ENCODE measurements at places on chromosomes 11 and 22.
A peak's percentile ranks its signal among the peaks of the same experiment; 100 is the strongest.

DNA sequence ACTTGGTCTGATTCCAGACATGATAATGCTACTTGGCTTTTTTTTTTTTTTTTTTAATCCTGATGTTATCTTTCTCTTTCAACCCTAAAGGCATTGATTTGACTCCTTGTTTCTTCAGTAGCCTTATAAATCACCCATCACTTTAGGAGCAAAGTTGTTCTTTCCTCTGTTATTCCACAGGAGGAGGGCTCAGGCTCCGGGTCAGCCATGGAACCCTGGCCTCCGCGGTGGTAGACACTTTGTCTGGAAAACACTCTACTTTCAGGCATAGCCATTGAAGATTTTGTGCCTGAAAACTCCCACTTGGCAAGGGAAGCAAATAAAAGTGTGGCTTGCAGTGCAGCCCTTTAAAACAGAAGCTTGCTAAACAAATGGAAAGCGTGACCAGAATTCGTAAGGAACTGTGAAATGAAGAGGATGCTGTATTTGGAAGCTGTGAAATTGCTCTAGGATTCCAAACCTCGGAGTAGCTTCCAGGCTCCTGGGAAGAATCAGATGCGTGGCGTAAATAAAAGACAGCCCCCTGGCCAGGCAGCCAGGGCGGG, 44.9 kb downstream of the ARHGAP8 start:
- DNase-seq: no peak

- DNase-seq: peak; percentile 13
Observed at GRCh38 chr11:92765965-92766371, 203.5 kb upstream of the MTNR1B start.

GRCh38 chr11:617199-617911, 1.6 kb upstream of the IRF7 start:
- DNase-seq: no peak

GRCh38 chr11:60059052-60059451, 2.6 kb downstream of the MS4A3 start:
- peak; percentile 45 for DNase-seq

DNA sequence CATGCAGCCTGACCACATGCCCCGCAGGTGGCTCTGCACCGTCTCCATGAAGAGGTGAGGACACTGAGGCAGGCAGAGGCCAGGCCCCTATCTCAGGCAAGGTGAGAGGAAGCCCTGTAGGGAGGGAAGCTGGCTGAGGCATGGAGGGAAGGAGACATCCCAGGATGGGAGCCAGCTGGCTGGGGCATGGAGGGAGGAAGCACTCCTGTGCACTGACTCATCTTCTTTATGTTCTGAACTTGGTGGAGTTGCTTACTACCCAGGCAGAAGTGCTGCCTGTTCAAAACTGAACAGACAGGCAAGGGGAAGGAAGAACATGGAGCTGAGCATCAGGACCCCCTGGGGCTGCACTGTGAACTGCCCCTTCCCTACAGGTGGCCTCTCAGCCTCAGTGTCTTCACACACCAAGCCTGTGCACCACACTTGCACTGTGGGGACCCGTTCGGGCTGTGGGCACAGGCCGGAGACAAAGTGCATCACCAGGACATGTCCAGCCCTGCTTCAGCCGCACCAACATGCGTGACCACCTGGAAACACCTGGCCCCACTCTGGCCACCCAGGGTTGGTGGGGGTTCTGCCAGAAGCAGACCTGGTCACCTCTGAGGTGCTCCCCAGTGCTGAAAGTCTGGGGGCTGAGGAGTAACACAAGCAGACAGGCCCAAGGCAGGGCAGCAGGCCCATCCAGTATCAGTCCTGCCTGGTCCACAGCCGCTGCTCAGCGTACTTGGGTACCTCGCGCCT, 55.5 kb downstream of the DGCR2 start:
- no peak for DNase-seq

DNA sequence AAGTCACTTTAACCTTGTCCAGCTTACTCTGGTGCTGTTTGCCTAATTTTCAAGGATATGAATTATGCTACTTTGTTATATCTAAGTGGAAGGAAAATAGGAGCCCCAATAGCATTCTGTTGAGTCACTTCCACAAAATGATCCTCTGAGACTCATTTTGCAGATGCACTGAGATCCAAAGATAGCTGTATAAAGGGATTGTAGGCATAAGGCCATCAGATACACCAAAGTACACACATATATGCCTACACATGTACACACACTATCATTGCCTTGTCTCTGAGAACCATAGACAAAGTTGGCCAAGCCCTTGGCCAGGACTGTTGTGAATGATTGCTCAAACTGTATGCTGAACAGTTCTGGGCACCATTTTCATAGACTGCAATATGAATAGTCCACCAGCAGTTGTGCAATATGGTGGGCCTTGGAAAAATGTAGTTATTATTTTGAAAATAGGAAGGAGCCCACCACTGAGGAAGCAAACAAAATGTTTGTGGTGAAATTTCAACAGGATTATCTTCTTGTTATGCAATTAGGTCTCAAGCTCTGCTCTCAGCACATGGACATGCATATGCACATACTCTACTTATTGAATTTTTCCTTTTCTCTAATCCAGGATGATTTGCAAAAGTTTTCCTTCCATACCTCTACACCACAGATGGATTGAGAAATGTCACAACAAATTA, 186.0 kb upstream of the CTSC start:
- DNase-seq: no peak

- DNase-seq: no peak
Observed at GRCh38 chr22:50018608-50019285, 6.2 kb upstream of the IL17REL start.
